Activated naive CD4-positive, alpha-beta T cell treated with Interleukin-2 at 50 U/mL for 16 hours (primary cell): ENCODE measurements at places on chromosomes 13 and 19.
A peak's percentile ranks its signal among the peaks of the same experiment; 100 is the strongest.

DNA sequence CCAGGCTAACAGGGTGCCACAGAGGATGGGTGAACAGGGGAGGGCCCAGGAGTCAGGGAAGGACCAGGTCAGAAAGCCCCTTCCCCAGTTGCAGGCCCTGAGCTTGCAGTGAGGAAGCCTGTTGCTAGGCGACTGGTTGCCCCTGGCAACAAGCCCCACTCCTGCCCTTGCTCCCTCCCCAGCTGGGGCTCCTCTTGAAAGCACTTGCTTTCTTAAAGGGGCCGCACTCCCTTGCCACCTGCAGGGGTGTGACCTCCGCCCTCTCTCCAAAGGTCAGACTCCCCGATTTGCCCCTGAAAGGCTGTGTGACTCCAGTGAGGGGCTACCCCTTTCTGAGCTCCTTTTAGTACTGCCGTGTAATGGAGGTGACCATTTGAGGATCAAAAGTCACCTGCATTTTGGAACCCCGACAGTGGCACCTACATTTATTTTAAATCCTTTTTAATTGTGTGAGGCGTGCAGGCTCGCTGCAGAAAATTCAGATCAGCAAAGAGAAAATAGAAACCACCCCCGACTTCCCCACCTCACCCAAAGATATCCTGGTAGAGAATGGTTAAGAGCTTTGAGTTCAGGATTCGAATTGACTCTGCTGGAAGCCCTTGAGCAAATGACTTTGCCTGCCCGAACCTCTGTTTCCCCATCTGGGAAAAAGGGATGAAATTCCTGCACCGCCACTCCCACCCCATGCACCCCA, 4.8 kb downstream of the FCHO1 start:
- DNase-seq = peak; percentile 26

- DNase-seq = no peak
Observed at GRCh38 chr19:29634423-29635130, 28.5 kb downstream of the POP4 start.

DNA sequence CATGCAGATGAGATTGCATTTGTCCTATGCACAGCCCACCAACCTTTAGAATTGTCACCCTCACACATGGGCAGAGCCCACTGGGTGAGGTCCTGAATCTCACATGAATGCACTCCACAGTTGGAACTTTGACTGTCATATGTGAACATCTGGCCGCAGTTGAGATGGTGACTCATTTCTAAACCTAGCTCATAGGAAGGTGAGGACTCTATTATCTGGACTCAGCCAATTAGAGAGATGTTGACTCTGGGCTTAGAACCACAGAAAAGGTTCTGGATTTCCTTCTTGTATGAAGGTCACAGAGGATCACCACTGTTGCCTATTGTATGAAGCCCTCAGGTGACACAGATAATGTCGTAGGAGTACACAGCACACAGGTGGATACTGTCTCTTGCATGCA, 25.6 kb upstream of the ZNF681 start:
- no peak for DNase-seq

- no peak for DNase-seq
Observed at GRCh38 chr19:48645620-48646000, 377 bp downstream of the CA11 start.

DNA sequence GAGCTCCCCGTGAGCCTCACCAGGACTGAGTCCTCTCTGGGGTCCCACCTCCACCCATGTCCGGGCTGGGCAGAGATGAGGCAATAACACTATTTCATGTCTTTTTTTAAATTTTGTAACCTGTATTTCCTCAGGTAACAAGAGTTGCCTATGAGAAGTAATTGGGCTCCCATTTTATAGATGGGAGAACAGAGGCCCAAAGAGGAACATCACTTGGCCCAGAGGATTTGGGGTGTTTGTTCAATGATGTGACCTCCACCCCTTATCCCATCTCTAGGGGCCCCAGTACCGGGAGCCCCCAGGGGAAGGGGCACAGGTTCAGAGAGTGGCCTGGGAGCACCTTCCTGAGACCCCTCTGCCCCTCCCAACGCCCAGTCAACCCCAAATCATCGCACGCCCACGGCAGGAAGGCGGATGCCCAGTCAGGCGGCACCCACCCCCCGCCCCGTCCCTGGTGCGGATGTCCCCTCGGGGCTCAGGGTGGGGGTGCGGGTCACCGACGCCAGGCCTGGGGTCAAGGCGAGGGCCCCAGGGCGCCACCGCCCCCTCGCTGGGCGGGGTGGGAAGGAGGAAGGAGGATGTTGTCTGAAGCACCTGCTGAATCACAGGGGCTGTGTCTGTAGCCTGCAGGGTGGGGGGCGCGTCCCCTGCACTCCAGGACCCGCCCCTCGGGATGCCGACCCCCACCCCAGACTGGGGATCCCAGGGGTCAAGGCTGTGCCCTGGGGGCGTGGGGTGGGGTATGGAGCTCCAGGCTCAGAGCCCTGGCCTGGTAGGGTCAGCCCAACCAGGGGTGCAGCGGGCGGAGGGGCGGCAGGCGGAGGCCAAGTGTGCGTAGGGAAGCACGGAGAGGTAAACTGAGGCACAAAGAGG, 9.0 kb upstream of the CIRBP start:
- peak; percentile 58 for DNase-seq

DNA sequence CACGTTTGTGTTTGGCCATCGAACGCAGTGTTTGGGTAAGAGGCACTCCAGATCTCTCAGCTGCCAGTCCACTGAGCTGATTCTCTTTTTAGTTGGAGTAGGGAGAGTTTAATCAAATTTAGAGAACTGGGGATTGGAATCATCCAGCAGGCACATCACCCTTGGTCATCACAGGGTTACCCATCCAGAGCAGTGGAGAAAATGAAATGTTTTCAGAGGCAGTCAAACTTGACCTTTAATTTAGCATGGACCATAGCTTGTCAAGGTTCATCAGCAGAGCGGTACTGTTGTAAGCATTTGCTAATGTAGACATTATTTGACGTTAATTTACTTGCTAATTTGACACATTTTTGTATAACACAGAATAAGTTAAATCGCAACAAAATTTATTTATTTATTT, 18.4 kb upstream of the FRY start:
- no peak for DNase-seq

GRCh38 chr19:6890938-6891337, 3.6 kb downstream of the ADGRE1 start:
- DNase-seq = peak; percentile 54

- DNase-seq = no peak
Observed at GRCh38 chr19:16252459-16253205, 54.9 kb downstream of the AP1M1 start.

DNA sequence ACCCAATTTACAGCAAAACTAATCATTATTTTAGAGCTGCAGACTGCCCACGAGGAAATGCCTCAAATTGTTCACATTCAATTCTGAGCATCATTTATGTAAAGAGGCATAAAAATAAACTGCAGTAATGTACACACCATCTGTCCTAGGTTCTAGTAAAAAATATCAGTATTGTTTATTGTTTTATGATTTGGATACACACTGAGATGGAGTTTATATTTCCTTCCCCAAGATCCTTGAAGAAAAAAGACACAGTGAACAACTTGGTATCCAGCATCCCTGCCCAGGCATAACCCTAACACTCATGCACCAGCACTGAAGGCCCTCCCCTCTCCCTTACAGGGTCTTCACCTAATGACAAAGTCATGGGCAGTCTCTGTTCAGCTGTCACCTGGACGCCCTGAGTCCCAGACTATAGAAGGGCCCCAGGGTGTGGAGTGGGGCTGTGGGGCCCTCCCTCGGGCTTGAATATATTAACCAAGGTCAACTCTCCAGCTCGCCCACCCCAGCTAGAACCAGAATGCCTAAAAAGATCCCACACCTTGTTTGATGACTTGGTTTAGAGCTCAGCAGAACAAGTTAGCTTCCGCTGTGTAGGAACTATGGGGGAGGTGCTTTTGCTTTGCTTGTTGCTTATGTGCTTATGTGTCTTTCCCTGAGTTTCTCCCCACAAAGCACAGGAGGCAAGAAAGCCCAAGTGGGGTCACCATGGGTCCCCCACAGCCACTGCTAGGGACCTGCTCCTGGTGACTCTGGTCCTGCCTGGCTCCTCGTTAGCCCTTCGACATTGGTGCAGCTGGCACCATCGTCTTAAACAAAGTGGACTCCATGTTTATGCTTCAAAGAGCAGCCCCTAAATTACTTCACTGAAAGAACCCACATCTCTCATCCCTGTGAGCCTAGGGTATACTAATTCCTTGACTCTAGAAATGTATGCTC, 111.1 kb downstream of the COL4A1 start:
- no peak for DNase-seq
